Left ventricle myocardium inferior (tissue), 1 donor: ENCODE measurements at places on chromosomes 12 and 14. TPM values are rescaled to one million over a fixed set of nuclear protein-coding genes. Genes with fewer than 3 reads are reported as not detected.

FAM90A1 gene
- total RNA-seq = 0.30 TPM

KCNMB4 gene
- total RNA-seq = 1.4 TPM

ART4 gene
- 5.0 TPM for total RNA-seq

CMA1 gene
- total RNA-seq = 0.66 TPM

EIF4B gene
- total RNA-seq = 390 TPM

RPS6KA5 gene
- total RNA-seq = 6.4 TPM

ANKRD33 gene
- not detected for total RNA-seq

NUDT14 gene
- 22.9 TPM for total RNA-seq

DDN gene
- 1.4 TPM for total RNA-seq

TEDC1 gene
- total RNA-seq = 4.0 TPM

RPS6KL1 gene
- 20.5 TPM for total RNA-seq

IGF1 gene
- 5.8 TPM for total RNA-seq

ACOT6 gene
- not detected for total RNA-seq

CHGA gene
- not detected for total RNA-seq

EIF2S3B gene
- total RNA-seq = 0.22 TPM

SRP54 gene
- total RNA-seq = 28.5 TPM

KRT4 gene
- not detected for total RNA-seq

GUCY2C gene
- total RNA-seq = 0.11 TPM

RERGL gene
- 0.69 TPM for total RNA-seq

LAG3 gene
- not detected for total RNA-seq

KRT83 gene
- total RNA-seq = not detected

CORO1C gene
- total RNA-seq = 59.6 TPM

YARS2 gene
- 11.6 TPM for total RNA-seq

KRT5 gene
- total RNA-seq = not detected

ATL1 gene
- total RNA-seq = 1.6 TPM

ENDOU gene
- total RNA-seq = 0.49 TPM

RPGRIP1 gene
- total RNA-seq = 0.30 TPM

PTHLH gene
- total RNA-seq = 3.7 TPM

EML5 gene
- total RNA-seq = 0.36 TPM

SMIM41 gene
- 0.30 TPM for total RNA-seq

RGS6 gene
- total RNA-seq = 23.0 TPM

RPL10L gene
- not detected for total RNA-seq

RNASE1 gene
- 294 TPM for total RNA-seq

HAL gene
- total RNA-seq = not detected

AKAP6 gene
- 218 TPM for total RNA-seq

TCL1B gene
- total RNA-seq = not detected

NDRG2 gene
- total RNA-seq = 346 TPM

GARIN6 gene
- not detected for total RNA-seq

EIF5 gene
- total RNA-seq = 260 TPM

IL26 gene
- not detected for total RNA-seq

PMCH gene
- not detected for total RNA-seq

RFX4 gene
- total RNA-seq = not detected

TESPA1 gene
- 0.27 TPM for total RNA-seq

GNB3 gene
- 7.5 TPM for total RNA-seq

C12orf56 gene
- not detected for total RNA-seq

PIWIL1 gene
- not detected for total RNA-seq

ACVRL1 gene
- total RNA-seq = 36.9 TPM

TMPRSS12 gene
- total RNA-seq = not detected

ADAMTS20 gene
- total RNA-seq = not detected

ADGRD1 gene
- total RNA-seq = 99.5 TPM

ARG2 gene
- total RNA-seq = 1.2 TPM

INTS13 gene
- 24.4 TPM for total RNA-seq

ATP5F1B gene
- total RNA-seq = 3,068 TPM

CPNE6 gene
- total RNA-seq = not detected
